ENCODE measurements at places on chromosomes 2 and 18.

GRCh38 chr2:10350761-10351160 is 48.1 kb downstream of the HPCAL1 start:
- DNase-seq: no peak
- no peaks in the 10 kb centered on the region for H3K36me3 ChIP-seq
- no peak overlapping the region for H3K4me3 ChIP-seq
- H3K27ac ChIP-seq: no peak overlapping the region
- no peaks in the 10 kb centered on the region for H3K4me1 ChIP-seq

DNA sequence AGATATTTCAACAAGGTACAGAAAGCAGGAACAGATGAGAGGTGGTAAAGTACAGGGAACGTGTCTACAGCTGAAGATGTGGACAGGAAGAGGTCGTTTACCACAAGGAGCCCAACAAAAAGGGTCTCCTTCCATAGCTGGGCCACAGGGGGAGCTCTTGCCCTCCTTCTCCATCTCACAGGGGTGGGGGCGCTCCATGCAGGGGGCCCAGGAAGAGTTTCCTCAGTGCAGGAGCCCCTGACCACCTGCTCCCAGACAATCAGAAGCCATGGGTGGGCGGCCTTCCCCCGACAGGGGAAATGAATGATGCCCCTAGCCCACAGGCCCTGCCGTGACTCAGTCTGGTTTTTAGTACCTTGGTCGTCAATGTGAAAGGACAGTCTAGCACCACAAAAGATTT is 163.6 kb upstream of the ZNF516 start:
- no peak overlapping the region for H3K27ac ChIP-seq
- H3K36me3 ChIP-seq: no peaks in the 10 kb centered on the region
- no peaks in the 10 kb centered on the region for H3K27me3 ChIP-seq
- H3K4me3 ChIP-seq: no peak overlapping the region

- H3K4me1 ChIP-seq: peaks cover 7% of the 10 kb centered on the region
- H3K27me3 ChIP-seq: peaks cover 23% of the 10 kb centered on the region
- no peak overlapping the region for H3K27ac ChIP-seq
- no peaks in the 10 kb centered on the region for H3K36me3 ChIP-seq
- H3K4me3 ChIP-seq: peak overlapping the region; percentile 65
- DNase-seq: peak; percentile 32
Observed at GRCh38 chr2:152097290-152097800, 1.5 kb downstream of the CACNB4 start.

- H3K4me1 ChIP-seq: peaks cover 14% of the 10 kb centered on the region
- H3K27me3 ChIP-seq: no peaks in the 10 kb centered on the region
- H3K27ac ChIP-seq: no peak overlapping the region
- no peak for DNase-seq
Observed at GRCh38 chr2:46493971-46494250, 14.5 kb downstream of the TMEM247 start.

Data from fibroblast of lung (primary cell).